ENCODE measurements at places on chromosomes 12 and 14.

DNA sequence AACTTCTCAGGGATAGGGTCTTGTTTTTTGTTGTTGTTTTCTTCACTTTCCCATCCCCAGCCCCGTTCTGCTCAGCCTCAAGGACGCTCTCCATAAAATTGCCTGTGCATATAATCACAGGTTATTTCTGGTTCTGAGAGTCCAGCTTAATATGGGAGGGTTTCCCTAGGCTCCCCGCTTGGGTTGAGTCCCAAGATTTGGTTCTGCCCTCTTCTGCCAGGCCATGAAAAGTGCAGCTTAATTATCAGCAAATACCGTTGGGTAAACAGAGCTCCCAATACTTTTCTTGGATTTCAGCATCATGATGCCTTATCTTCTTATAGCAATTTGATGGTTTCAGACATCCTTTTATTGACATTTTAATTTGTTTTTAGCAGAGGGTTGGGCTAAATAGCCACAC, 75.6 kb downstream of the GRIN2B start:
- no peak for DNase-seq

DNA sequence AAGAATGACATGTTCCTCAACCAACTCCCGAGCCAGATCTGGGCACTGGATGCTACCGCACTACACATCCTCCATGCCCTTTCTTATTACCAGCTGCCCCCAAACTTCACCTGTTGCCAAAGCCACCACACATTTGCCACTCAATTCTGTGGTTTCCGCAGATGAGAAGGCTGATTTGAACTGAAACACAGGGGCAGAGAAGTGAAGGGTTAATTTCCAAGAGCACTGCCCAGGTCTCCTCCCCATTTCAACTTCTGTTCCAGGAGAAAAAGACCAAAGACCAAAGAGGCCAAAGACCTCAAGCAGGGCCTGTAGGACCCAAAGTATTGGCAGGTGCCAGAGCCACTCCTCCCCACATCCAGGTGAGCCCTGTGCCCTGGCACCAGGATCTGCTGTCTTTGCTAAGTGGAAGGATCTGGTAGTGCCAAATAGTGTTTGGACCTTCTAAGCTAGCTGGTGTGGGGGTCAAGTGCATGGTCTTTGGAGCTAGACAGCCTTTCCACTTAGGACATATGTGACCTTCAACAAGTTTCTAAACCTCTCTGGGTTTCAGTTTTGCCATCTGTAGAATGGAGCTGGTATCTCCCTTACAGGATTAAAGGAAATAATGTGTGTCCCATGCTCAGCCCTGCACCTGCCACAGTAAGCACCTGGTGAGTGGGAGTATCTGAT, 8.0 kb downstream of the DHRS1 start:
- no peak for DNase-seq

- DNase-seq, result no peak
Measured at GRCh38 chr12:22083167-22083566, 37.1 kb downstream of the CMAS start.

DNA sequence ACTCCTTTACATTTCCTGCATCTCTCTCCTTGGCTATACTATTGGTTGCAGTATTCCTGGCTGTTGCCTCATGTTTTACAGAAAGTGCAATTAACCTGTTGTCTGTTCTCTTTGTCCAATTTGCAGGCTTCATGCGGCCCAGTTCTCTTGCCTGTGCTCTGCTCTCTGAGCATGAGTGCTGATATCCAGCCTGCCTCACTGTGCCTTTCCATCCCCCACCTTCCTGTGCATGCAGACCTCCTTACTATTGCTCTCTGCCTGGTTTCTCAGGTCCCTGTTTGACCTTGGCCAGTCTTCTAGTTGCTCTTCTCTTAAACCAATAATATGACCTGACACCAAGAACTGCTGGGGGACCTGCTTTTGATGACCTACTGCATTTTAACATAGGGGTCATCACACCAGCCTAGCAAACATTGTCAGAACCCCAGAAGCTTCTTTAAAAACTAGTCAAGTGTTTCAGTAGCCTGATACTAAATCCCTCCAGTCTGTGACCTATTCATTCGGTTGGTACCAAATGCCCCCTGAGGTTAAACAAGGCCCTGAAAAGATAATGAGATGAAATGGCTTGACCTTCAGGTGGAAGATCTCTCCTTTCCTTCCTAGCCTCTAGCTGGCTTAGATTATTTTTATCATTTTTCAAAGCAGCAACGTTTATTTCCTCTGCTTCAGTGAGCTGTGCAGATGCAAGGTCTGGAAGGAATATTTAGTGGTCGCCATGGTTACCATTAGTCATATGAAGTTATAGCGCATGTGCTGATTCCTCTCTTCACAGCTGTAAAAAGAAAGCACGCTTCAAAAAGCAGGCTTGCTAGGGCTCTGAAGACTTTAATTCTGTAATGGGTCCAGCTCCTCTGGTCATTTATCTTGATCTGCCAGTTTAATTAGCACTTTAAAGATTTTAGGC, 216.5 kb downstream of the PHLDA1 start:
- DNase-seq, result no peak

DNA sequence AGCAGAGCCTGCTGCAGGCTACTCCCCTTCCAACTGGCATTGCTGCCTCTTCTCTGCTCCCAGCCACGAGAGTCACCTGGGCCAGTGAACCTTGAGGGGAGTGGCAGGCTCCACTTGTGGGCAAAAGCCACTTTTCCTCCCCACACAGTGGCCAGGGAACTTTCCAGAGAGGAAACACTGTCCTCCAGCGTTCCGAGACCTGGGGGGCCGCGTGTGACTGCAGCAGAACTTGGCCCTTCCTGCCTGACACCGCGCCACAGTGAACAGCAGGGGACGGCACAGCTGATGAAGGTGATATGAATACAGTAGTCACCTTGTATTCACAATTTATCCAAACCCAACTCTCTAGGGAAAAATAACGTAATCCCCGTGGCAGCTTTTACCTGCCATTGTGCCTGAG, 114.9 kb downstream of the PIWIL1 start:
- no peak for DNase-seq

GRCh38 chr12:124938108-124938507, 23.7 kb upstream of the UBC start:
- no peak for DNase-seq

DNA sequence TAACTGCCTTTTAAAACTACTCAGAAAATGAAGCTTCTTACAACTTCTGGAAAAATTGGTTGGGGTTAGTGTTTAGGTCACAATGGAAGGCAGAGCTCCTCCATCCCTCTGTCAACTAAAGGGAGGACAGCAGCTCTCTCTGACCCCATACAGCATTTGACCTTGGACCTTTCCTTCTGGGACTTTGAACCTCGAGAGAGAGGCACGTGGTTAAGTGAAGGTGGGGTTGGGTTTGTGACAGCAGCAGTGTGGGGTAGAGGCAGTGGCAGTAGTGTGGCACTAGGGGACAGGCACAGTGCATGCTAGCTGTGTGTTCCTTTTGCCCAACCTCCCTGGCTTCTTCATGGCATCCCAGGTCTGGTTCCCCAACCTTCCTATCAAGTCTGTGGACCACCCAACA, 9.4 kb upstream of the C12orf75 start:
- no peak for DNase-seq

- DNase-seq, result no peak
Measured at GRCh38 chr12:77535734-77536133, 295.0 kb upstream of the NAV3 start.

DNA sequence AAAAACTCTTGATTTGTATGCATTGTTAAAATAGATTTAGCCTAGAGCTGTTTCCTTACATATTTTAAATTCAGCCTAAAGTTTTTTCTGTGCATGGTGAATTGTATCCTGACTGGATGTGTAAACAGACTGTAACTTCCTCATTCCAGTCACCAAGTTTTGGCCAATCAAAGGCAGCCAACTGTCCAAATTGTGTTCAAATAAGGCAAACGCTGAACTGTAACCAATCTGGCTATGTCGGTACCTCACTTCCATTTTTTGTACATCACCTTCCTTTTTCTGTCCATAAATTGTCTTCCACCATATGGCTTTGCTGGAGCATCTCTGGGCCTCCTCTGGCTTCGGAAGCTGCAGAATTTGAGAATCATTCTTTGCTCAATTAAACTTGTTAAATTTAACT, 1921.9 kb upstream of the SEL1L start:
- DNase-seq, result no peak

- DNase-seq, result peak; percentile 13
Measured at GRCh38 chr12:47216150-47216677, 136.5 kb upstream of the AMIGO2 start.

- DNase-seq, result no peak
Measured at GRCh38 chr14:78005325-78005724, 164.8 kb upstream of the NRXN3 start.

GRCh38 chr12:76180401-76181277, 96.2 kb upstream of the NAP1L1 start:
- no peak for DNase-seq

DNA sequence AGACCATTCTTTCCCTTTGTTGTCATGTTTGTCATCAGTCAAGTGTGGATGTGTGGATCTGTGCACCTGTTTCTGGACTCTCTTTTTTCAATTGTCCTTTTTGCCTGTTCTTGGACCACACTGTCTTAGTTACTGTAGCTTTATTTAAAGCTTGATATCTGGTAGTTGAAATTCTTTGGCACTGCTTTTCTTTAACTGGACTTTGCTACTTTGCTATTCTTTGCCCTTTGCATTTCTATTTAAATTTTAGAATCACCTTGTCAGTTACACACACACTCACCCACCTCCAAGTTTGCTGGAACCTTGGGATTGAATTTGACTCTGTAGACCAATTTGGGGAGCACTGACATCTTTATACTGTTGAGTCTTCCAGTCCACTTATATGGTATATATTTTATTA, 61.5 kb downstream of the VRK1 start:
- DNase-seq, result no peak

GRCh38 chr14:100117633-100118395, 41.6 kb downstream of the DEGS2 start:
- no peak for DNase-seq

- DNase-seq, result no peak
Measured at GRCh38 chr14:58634406-58635090, 3.2 kb upstream of the DACT1 start.

- no peak for DNase-seq
Measured at GRCh38 chr12:57450057-57450456, 5.0 kb upstream of the INHBE start.

DNA sequence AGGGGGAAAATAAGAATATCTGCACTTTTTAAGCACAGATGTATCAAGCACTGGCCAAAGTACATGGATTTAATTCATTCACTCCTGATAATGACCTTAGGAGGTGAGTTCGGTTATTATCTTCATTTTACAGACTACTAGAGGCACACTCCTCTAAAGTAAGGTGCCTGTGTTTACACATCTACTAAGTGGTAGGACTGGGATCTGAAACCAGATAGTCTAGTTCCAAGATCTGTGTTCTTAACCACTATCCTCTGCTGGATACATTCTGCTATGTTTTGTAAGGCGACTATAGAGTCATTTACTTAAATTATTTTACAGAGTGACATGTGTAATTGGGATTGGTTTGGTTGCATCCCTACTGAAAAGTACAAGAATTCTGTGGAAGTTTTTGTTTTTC, 175.3 kb downstream of the ESR2 start:
- no peak for DNase-seq

DNA sequence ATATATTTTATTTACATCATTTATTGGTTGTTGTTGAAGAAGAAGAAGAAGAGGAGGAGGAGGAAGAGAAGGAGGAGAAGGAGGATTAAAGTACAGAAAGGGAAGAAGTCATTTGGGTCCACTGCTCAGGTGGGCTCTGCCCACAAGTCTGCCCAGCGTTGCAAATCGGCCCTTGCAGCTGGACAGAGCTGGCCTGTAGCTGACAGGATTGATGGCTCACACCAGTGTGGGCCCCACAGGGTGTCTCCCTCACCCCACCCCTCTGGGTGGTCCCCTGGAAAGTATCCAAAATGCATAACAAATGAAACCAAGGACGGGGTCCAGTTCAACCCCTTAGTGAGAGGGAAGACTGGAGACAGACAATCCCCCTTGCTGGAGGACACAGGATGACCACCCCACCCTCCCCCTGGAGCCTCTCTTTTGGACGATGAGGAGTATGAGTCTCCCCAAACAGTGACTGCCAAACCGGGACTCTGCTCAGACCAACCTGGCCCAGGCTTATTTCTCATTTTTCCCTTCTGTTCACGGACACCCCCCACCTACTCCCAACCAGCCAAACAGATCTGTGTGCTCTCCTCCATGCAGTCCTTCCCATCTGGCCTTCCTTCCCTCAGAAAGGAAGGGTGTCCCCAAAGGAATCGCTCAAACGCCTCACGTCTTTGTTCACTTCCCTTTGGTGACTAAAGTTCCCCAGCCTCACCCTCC, 17.7 kb downstream of the DPF3 start:
- DNase-seq, result no peak

DNA sequence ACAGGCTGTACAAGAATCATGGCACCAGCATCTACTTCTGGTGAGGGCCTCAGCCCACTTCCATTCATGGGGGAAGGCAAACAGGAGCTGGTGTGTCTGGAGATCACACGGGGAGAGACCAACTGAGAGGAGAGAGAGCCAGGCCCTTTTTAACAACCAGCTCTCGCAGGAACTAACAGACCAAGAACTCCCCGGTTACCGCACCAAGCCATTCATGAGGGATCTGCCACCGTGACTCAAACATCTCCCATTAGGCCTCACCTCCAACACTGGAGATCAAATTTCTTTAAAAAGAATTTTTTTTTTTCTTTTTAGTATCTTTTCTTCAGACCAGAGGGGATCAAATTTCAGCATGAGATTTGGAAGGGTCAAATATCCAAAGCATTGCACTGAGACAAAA, 16.7 kb upstream of the AQP2 start:
- DNase-seq, result no peak

DNA sequence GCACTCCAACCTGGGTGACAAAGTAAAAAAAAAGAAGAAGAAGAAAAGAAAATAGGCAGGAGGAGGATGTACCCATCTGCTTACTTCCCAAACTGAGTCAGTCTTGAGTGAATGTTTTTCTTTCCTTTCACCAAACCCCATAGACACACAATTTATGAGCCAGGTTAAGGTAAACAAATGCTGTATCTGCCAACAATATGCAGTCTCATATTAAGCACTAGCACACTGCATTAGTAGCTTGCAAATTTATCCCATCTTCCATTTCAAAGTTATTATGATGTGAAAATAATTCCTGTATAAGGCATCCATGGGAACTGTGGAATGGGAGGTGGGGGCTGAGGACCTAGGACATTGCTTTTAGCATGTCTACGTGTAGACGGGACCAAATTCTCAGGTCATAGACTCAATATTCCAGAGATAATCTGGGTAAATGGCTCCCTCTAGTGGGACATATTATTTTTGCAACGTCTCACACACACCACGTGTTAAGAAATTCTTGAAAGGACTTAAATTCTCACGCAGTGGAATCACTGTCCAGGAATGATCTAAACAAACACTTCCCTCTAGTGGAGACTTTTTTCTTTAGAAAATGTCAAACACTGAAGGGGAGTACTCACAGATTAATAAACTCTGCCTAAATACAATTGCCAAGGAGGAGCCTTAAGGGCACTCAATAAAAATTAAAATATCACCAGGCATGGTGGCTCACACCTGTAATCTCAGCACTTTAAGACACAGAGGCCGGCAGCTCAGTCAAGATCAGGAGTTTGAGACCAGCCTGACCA, 17.1 kb upstream of the OR10P1 start:
- no peak for DNase-seq
